ENCODE measurements at places on chromosomes 16 and 17.

- no peak for DNase-seq
Measured at GRCh38 chr16:18800775-18801144, 589 bp downstream of the ARL6IP1 start.

DNA sequence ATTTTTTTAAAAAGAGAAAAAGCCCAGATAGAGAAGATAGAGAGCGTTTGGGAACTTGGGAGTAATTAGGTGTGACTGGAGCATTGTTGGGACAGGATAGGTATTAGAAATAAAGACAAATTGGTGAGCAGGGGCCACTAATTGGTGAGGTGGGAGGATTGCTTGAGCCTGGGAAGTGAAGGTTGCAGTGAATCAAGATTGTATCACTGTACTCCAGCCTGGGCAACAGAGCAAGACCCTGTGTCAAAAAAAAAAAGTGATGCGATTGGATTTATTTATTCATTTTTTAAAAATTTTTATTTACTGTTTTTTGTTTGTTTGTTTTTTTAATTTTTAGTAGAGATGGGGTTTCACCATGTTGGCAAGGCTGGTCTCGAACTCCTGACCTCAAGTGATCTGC is 5.1 kb downstream of the CASC3 start:
- no peak for DNase-seq

GRCh38 chr16:79587296-79587695 is 13.2 kb downstream of the MAF start:
- DNase-seq = no peak

DNA sequence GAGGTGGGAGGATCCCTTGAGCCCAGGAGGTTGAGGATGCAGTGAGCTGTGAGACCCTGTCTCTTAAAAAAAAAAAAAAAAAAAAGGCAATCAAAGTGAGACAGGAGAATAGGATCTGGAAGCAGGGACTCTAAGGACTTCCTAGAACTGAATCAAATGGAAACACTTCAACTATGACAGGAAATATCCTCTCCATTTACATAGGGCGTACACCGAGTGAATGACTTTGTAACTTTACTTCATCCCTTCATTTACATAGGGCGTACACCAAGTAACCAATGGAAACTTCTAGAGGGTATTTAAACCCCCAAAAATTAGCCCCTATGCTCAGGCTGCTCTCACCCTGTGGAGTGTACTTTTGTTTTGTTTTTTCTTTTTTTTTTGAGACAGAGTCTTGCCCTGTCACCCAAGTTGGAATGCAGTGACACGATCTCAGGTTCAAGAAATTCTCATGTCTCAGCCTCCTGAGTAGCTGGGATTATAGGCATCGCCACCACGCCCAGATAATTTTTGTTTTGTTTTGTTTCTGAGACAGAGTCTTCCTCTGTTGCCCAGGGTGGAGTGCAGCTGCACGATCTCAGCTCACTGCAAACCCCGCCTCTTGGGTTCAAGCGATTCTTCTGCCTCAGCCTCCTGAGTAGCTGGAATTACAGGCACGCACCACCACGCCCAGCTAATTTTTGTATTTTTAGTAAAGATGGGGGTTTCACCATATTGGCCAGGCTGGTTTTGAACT is 9.6 kb upstream of the PRPSAP1 start:
- DNase-seq = no peak

GRCh38 chr17:37488607-37489196 is 989 bp upstream of the DUSP14 start:
- DNase-seq = peak; percentile 78

DNA sequence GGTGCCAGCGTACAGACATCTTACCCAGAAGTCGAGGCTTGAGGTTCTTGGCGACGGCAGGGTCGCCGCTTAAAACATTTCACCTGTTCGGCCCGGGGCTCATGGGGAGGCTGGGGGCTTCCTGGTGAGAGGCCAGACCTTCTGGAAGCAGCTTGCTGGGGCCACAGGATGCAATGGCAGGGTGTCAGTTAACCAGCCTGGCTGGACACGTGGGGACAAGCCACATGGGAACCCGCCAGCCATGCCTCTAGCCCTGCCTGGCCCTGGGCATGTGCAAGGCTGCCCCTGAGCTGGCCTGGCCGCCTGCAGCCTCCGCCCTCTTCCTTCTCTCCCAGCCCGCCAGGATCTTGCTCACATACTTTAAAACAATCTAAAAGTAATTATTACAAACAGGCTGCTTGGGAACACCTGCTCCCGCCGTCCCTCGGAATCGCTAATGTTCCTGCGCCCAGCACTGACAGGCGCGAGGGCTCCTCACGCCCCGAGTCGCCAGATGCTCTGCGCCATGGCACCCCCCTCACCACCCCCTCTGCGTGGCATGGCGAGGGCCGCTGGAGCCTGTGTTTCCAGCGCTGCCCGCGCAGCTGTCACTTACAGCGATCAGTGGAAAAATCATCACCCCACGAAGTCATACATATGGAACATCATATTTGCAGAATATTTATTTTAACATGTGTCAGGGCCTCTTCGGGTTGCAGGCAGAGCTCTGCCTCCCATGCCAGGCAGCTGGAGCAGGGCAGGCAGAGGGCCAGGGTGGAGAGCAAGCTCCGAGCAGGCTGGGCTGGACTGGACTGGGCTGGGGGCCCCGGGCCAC is 188.7 kb upstream of the GSE1 start:
- no peak for DNase-seq

Data from fibroblast of skin of left quadriceps (primary cell).